ENCODE measurements at places on chromosomes 3 and 15. TPM values are rescaled to one million over a fixed set of nuclear protein-coding genes. Genes with fewer than 3 reads are reported as not detected.

DNA sequence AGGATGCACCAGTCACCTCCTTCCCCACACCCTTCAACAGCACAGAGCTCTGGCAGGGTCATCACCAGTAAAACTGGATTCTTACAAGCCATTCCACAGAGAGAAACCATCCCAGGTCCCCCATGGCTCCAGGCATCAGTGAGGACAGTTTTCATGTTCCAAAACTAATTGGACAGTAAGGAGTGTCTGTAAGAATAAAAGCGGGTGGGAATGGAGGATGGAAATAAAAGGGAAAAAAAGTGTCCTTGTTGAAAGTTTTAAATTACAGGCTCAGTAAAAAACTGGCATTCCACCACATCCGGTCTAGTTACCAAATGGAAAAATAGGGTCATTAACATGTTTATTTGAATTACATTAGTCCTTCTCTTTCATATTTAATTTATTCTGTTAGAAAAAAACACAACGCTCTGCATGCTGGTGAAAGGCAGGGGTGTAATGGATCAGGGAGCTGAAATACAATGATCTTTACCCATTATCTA is 117.4 kb downstream of the TIGIT start:
- peak; percentile 16 for ATAC-seq

DNA sequence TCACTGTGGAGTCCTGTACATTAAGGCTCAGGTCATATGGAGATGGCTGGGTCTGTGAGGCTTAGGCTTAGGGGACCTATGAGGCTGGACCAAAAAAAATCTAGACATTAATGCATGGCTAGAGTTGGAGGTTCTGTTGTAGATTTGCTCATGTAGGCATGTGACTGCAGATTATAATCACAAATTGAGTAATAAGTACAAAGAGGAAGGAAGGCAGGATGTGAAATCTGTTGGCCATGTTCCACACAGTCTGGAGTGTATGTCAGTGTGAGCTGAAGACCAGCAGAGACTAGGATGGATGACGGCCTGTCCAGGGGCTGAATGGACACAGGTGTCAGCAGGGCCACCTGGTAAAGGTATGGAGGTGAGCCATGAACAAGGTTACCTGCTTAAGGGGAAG is at the start of gene ST3GAL6:
Gene ST3GAL6 (plus strand): TSS at position 265 of the 400 bp plus-strand sequence. CDS start 5,101 bp downstream, outside the sequence.
- peak; percentile 70 for ATAC-seq

DNA sequence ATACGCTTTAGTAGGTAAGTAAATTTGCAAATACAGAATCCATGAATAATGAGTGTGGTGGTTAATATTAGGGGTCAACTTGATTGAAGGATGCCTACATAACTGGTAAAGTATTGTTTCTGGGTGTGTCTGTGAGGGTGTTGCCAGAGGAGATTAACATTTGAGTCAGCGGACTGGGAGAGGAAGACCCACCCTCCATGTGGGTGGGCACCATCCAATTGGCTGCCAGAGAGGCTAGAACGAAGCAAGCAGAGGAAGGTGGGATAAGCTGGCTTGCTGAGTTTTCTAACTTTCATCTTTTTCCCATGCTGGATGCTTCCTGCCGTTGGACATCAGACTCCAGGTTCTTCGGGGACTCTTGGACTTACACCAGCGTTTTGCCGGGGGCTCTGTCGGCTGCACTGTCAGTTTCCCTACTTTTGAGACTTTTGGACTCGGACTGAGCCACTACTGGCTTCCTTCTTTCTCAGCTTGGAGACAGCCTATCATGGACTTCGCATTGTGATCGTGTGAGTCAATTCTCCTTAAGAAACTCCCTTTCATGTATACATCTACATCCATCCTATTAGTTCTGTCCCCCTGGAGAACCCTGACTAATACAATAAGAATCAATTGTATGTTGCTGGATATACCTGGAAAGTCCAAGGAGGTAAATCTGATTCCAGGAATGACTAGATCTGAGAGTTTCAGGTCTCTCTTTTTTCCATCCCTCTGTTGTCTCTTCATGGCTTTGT is 25.8 kb upstream of the NEDD4 start:
- ATAC-seq, result no peak

GRCh38 chr15:89756897-89757296 is 5.8 kb upstream of the MESP1 start:
- no peak for ATAC-seq

The IQCF5 gene
- total RNA-seq, result not detected

The ZNF620 gene
- total RNA-seq, result 3.7 TPM

DNA sequence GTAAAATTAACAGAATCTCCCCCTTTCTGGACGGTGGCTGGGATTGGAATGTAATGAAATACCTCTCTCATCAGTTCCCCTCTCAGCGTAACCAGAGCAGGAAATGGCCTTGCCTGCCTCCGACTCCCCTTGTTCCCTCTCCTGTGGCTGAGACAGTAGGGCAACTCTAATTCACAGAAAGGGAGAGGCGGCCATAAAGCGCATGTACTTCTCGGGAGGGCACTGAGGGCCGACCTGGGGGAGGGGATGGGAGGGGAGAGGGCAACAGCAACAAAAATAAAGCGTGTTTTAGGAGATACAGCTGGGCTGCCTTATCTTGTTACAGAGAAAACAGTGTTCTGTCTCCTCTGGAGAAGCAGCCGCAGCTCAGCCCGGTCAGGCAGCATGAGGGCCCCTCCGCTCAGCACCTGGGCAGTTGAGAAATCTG is 783.3 kb upstream of the ARRDC4 start:
- ATAC-seq, result no peak

DNA sequence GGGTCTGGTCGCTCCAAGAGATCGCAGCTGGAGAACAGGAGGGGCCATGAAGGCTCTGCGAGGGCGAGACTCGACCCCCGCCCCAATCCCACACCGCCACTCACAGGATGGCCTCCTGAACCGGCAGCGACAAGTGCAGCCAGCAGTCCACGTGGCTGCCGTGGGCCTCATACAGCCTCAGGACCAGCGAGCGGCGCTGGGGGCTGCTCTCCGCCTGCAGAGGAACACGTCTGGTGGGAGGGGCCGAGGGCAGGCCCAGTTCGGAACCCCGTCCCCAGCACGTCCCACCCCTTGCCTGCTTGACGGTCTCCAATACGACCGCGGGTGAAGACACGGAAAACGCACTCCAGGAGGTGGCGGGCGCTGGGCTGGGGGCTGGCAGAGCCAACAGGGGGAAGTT is 9.2 kb downstream of the NEIL1 start:
- ATAC-seq, result no peak

The KCNH8 gene
- total RNA-seq, result 0.19 TPM

GRCh38 chr3:118495206-118495605 is 539.4 kb downstream of the IGSF11 start:
- no peak for ATAC-seq

The RYR3 gene
- total RNA-seq, result 3.5 TPM

GRCh38 chr3:39276746-39277145 is 3.1 kb downstream of the CX3CR1 start:
- no peak for ATAC-seq

The TLR9 gene
- not detected for total RNA-seq

DNA sequence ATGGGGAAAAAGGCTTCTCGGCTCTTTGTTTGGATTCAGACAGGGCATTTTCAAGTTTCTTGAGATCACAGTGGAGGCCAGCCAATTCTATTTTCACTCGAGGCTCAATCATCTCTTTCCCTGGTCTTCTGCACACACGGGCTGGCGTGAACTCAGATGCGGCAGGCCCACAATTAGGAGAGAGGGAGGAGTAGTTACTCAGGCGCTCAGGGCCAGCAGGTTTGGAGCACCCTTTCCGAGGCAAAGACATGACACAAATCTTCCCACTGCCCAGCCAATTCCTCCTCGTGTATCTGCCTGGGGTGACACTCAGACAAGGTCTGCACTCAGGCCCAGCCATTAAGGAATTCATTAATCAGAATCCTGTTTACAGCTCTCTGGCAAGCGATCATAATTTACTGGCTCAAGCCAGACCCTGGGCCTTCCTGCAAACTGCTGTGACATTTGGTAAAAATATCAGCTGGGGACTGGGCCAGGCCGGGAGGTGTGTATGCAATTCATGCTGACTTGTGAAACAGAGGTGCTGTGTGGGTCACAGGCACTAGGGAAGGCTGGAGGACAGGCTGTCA is 68.1 kb upstream of the TLE3 start:
- ATAC-seq, result peak; percentile 84

DNA sequence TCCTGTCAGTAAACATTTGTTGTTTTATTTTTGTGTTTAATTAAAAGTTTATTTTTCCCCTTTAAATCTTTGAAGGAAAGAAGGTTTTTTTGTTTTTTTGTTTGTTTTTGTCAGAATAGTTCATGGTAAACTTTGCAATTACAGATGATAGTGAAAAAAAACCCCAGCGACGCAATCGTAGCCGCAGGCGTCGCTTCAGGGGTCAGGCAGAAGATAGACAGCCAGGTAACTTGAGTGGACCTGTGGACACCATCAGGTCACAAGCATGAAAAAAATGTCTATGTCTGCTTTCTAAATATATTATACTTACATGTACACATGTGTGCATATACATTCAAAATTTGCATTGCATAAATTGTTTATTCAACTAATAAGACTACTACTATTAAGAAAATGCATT is 18.6 kb downstream of the DNAJC19 start:
- ATAC-seq, result no peak

GRCh38 chr3:150346981-150347863 is 60.9 kb upstream of the TSC22D2 start:
- no peak for ATAC-seq
